Activated CD8-positive, alpha-beta memory T cell treated with anti-CD3 and anti-CD28 coated beads, Interleukin-2, amount 10 ng/mL, durations not matched to agents 7 days and 5 days (primary cell): ENCODE measurements at places on chromosomes 12 and 14. TPM values are rescaled to one million over a fixed set of nuclear protein-coding genes. Genes with fewer than 3 reads are reported as not detected.
A peak's percentile ranks its signal among the peaks of the same experiment; 100 is the strongest.

The CLEC2B gene
- total RNA-seq, result 55.3 TPM

DNA sequence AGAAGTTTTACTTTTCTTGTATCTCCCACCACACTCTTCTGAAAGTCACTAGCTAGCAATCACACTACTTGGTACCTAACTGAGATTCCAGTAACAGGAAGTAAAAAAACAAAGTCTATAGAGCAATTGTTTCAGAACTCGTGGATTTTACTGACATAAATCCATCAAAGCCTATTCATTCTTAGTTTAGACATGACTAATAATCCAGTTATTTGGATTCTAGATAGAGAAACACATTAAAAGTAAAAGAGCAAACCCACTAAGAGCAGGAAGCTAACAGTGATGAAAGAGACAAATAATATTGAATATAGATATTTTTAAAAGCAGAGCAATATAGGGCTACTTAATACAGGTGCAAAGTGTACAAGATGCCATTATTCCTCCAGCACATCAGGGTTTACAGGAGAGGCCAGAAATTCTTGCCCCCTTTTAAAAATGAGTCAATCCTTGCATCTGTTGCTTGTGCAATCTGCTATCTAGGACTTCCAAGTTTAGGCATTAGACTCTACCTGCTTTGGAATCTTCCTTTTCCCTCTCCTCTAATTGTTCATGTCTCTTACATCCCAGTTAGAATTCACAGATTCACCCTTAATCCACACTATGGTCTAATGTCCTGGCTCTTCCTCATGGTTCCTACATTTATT lies 6.0 kb downstream of the HEATR5A start:
- H3K27ac ChIP-seq, result no peak overlapping the region
- DNase-seq, result no peak
- no peak overlapping the region for H3K4me3 ChIP-seq
- peaks cover 23% of the 10 kb centered on the region for H3K4me1 ChIP-seq

The KRT73 gene
- not detected for total RNA-seq

The SLC17A8 gene
- not detected for total RNA-seq

GRCh38 chr14:22002860-22003284 lies 329.3 kb upstream of the OR4E1 start:
- peaks cover 3% of the 10 kb centered on the region for H3K36me3 ChIP-seq
- H3K27me3 ChIP-seq, result no peaks in the 10 kb centered on the region
- peak overlapping the region; percentile 67 for H3K4me3 ChIP-seq
- DNase-seq, result peak; percentile 82

DNA sequence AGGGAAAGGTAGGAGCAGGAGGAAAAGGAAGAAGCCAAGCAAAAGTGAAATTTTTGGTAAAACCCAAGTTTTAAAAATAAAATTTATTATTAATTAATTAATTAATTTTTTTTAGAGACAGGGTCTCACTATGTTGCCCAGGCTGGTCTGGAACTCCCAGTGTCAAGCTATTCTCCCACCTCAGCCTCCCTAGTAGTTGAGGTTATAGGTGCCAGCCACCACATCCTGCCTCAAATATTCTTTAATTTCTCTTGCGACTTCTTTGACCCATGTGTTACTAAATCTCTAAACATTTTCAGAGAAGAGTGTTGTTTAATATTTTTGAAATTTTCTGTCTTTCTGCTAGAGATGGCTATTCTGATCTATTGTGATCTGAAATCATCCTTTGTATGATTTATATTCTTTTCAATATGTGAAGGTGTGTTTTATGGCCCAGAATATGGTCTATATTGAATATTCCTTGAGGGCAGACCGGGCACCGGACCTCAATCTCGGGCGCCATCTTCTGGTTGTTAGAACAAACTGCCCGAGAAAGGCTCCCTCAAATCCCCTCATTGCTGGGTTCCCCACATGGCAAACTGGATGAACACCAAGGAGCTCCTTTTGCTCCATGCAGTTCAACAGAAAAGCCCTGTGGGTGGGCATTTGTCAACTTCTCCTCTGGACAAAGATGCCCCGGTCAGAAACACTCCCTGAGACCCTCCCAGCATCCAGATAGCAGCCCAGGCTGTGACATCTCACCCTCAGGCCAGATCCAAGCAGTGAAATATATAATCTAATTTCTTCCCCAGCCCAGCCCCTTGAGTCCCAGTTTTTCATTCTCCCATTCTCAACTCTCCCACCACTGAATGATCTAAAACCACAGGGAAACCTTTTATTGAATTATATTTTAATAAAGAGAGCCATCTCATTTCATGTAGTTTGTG lies 110.5 kb downstream of the ASCL4 start:
- peaks cover 5% of the 10 kb centered on the region for H3K4me1 ChIP-seq
- peaks cover 34% of the 10 kb centered on the region for H3K27me3 ChIP-seq
- H3K36me3 ChIP-seq, result no peaks in the 10 kb centered on the region
- H3K27ac ChIP-seq, result no peak overlapping the region
- no peak overlapping the region for H3K4me3 ChIP-seq

- no peaks in the 10 kb centered on the region for H3K27me3 ChIP-seq
- H3K4me3 ChIP-seq, result no peak overlapping the region
- DNase-seq, result no peak
- no peaks in the 10 kb centered on the region for H3K36me3 ChIP-seq
- H3K4me1 ChIP-seq, result no peaks in the 10 kb centered on the region
These were observed 127.1 kb upstream of the BMP4 start for GRCh38 chr14:54083549-54084239.

The SYT10 gene
- total RNA-seq, result not detected

The KLHL33 gene
- total RNA-seq, result 0.44 TPM

GRCh38 chr12:75476071-75476470 lies 4.5 kb upstream of the GLIPR1 start:
- no peak overlapping the region for H3K27ac ChIP-seq
- DNase-seq, result no peak
- peaks cover 34% of the 10 kb centered on the region for H3K4me1 ChIP-seq
- peaks cover 6% of the 10 kb centered on the region for H3K27me3 ChIP-seq
- H3K4me3 ChIP-seq, result no peak overlapping the region
- peaks cover 2% of the 10 kb centered on the region for H3K36me3 ChIP-seq

The SLC25A47 gene
- not detected for total RNA-seq

The SSPN gene
- total RNA-seq, result not detected

DNA sequence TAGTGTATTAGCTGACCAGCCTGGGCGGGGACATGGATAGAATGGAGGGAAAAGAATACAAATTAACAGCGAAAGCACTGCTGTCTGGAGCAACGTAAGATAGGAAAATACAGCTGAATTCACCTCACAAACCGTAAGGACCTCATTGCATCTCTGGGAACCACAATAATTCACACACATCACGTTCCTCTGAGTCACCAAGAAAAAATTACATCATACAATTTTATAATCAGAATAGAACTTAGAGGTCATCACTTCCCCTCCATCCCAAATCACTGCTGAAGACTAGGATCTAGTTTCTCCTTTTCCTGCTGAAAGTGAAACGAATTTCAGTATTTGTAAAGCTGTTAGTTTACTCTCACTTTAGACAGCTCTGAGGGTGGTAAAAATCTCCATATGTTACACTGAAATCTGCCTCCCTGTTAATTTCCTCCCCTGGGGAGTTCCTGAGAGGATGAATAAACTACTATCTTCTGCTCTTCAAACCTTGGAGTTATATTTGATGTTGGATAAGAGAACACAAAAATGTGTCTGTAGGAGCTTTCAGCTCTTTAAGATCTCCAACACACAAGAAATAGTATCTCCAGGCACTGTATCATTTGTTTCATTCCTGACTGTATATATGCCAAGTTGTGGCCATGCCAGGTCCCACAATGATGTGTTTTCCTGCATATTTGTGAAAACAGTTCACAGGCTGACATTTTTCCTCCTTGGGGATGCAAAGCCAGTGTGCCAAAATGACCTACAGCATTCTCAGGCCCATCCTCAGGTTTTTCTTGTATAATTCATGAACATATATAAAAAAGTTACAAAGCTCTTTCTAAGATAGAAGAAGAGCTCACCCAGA lies 63.8 kb upstream of the SSTR1 start:
- H3K4me1 ChIP-seq, result no peaks in the 10 kb centered on the region
- DNase-seq, result no peak
- no peaks in the 10 kb centered on the region for H3K36me3 ChIP-seq
- no peak overlapping the region for H3K27ac ChIP-seq
- H3K27me3 ChIP-seq, result no peaks in the 10 kb centered on the region

DNA sequence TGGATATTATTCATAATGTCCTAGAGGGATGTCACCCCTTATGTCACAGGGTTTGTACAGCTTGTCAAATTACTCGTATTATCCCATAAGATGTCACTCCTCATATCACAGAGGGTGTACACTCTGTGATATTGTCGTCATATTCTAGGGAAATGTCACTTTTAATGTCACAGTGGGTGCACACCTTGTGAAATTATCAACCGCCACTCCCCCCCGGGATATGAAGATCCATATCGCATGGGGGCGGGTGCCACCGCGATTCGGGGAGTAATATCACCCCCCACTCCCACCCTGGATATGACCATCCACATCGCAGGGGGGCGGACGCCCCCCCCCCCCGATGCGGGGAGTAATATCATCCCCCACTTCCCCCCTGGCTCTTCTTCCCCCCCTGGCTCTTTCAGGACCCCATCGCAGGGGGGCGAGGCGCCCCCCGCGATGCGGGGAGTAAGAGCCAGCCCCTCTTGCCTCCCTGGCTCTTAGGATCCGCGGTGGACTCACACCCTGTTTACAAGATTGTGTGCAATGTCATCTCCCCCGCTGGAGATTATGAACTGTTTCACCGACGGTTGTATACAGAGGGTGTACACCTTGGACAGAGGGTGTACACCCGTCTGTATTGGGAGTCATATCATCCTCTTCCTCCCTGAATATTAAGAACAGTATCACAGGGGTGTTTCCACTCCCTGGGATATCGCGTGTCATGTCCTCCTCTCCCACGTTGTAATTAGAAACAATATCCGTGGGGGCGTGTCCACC lies 92.8 kb downstream of the FRMD6 start:
- DNase-seq, result no peak
- no peaks in the 10 kb centered on the region for H3K36me3 ChIP-seq
- H3K27me3 ChIP-seq, result no peaks in the 10 kb centered on the region
- no peak overlapping the region for H3K4me3 ChIP-seq
- no peaks in the 10 kb centered on the region for H3K4me1 ChIP-seq

The B4GALNT1 gene
- total RNA-seq, result 8.2 TPM

The SLC7A8 gene
- 0.54 TPM for total RNA-seq

GRCh38 chr12:105933671-105934665 lies 204.8 kb downstream of the NUAK1 start:
- H3K27me3 ChIP-seq, result peaks cover 2% of the 10 kb centered on the region

The OR10A7 gene
- not detected for total RNA-seq

DNA sequence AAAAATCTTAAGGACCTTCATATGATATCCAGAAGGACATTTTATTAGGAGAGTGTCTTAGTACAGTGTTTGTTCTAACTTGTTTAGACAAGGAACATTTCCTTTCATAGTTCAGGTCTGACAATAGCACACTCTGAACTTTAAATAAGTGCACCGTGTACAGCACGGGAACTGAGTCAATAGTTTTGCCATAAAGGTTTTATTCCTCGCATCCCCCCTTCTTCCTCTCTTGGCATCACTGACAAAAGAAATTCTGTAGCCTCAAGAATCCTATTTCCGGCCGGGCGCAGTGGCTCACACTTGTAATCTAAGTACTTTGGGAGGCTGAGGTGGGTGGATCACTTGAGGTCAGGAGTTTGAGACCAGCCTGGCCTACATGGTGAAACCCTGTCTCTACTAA lies 58.3 kb downstream of the TMCC3 start:
- H3K4me3 ChIP-seq, result no peak overlapping the region
- no peaks in the 10 kb centered on the region for H3K36me3 ChIP-seq
- H3K4me1 ChIP-seq, result no peaks in the 10 kb centered on the region
- H3K27me3 ChIP-seq, result peaks cover 4% of the 10 kb centered on the region

GRCh38 chr12:48446161-48446776 lies 26.1 kb upstream of the ANP32D start:
- no peaks in the 10 kb centered on the region for H3K4me1 ChIP-seq
- DNase-seq, result no peak
- H3K27me3 ChIP-seq, result peaks cover 13% of the 10 kb centered on the region
- no peaks in the 10 kb centered on the region for H3K36me3 ChIP-seq
- no peak overlapping the region for H3K4me3 ChIP-seq

The IL26 gene
- total RNA-seq, result not detected

GRCh38 chr12:92206596-92206995 lies 61.0 kb upstream of the BTG1 start:
- no peak overlapping the region for H3K27ac ChIP-seq
- H3K27me3 ChIP-seq, result no peaks in the 10 kb centered on the region
- H3K4me1 ChIP-seq, result peaks cover 27% of the 10 kb centered on the region
- no peak for DNase-seq
- peaks cover 14% of the 10 kb centered on the region for H3K36me3 ChIP-seq
- H3K4me3 ChIP-seq, result no peak overlapping the region

DNA sequence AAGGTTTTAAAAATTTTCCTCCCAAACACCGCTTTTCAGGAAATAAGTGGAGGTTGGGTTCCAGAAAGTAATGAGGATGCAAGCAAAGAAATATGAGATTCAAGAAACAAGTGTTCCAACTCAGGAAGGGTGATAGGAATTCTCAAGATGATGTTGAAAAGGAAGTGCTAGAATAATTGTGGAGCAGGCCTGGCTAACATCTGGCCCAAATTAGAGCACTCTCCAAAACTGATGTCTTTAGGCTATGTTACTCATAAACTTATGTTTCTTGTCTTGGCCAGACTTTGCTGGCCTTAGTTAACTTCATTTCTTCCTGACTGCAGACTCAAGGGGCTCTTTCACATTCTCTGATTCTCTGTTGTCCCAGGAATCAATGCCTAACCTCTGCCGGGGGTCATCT lies 116.3 kb downstream of the TMTC3 start:
- H3K4me1 ChIP-seq, result no peaks in the 10 kb centered on the region
- no peak overlapping the region for H3K27ac ChIP-seq
- no peak for DNase-seq

DNA sequence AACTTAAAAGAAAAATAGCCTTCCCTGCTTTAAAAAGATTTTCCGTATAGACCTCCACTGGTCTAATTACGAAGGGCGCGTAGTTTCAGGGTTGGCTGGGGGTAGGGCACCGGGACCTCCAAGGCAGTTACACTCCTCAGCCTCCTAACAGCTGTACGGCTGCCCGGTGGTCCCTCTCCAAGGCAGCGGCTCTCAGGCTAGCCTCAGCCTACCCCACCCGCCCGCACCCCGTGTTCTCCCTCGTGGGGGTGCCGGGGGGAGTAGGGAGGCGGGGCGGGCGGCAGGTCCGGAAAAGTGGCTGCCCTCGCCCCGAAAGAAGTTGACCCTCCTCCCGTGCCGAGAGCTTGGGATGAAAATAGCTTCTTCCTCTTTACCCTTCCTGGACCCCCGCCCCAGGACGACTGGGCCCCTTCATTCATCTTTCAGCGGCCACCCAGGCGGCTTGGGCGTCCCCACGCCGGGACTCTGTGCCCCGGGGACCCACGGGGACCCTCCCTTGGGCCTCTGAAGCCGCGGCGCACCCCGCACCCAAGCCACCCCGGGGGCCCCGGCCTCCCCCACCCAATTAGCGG lies 991 bp upstream of the RCOR1 start:
- DNase-seq, result peak; percentile 55
- peaks cover 9% of the 10 kb centered on the region for H3K36me3 ChIP-seq
- peak overlapping the region; percentile 49 for H3K27ac ChIP-seq

The OR6C2 gene
- not detected for total RNA-seq

- H3K4me3 ChIP-seq, result no peak overlapping the region
- DNase-seq, result no peak
- H3K4me1 ChIP-seq, result no peaks in the 10 kb centered on the region
- no peak overlapping the region for H3K27ac ChIP-seq
- H3K27me3 ChIP-seq, result peaks cover 17% of the 10 kb centered on the region
- H3K36me3 ChIP-seq, result no peaks in the 10 kb centered on the region
These were observed 235.2 kb downstream of the CACNA1C start for GRCh38 chr12:2288001-2288400.
